ENCODE measurements at places on chromosomes 7 and 10.

GRCh38 chr7:147700702-147701101 lies 889.9 kb upstream of the C7orf33 start:
- no peak for DNase-seq

DNA sequence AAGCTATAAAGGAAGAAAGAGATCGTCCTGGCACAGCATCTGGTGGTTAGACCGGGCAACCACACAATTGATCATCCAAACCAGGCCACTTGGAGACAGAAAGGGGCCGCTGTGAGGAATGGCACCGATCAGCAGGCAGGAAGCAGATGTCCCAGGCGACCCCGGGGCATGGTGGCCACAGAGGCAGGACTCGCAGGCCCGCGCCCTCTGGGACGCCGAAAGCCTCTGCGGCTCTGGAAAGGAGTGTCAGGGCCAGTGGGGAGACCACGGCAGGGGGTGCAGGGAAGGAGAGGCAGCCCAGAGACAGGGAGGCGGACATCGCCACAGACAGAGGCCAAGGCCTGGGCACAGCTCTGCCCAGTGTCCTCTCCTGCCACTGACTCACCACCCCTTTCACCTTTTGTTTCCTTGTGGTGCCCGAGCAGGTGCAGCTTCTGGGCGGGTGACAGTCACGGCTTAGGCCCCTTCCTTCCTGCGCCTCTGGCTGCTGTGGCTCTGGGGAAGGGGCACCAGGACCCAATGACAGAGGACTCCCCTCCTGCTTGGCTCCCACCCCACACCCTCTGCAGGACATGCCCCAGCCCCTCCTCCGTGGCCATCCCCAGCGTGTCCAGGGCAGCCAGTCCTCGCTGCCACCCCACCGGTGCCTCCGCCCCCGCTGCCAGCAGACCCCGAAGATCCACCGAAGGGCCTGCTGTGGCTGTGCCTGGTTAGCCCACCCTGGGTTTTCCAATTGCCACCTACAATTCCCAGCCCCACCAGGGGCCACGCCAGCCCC lies 10.9 kb downstream of the STK32C start:
- no peak for DNase-seq

GRCh38 chr7:110168010-110168409 lies 922.9 kb upstream of the LRRN3 start:
- no peak for DNase-seq

DNA sequence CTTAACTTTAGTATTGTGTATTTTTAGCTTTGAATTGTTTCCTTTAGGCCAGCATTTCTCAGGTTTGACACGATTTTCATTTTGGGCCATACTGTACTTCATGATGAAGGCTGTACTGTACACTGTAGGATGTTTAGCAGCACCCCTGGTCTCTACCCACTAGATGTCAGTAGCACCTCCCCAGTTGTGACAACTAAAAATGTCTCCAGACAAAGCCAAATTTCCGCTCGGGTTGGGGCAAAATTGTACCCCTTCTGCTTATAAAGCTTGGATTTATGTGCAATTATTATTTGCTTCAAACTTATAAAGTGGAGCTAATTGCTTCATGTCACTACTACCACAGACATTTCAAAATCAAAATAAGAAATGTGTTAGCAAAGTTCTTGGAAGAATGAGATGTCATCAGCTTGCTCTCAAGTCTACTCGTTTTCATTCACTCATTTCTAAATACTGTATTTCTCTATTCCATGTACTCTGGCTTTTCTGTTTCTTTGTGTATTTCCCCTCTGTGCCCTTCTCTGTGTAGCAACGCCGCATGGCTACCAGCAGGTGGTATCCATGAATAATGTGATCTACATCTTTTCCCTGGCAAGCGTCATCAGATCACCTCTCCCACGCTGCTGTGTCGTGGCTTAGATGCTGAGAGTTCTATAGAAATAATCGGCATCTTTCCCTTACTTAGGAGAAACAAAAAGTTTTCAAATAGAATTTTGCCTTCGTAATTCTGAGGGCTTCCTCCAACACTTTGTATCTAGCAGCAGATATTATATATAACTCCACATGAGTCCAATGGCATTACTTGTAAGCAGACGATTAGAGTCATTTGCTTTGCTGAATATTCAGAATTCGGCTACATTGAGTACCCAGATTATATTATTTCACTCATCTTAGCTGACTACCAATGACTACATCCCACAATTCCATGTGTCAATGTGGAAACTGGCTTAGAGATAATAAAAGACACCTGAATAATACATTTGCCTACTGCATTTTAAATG lies 47.8 kb upstream of the CALCR start:
- DNase-seq = no peak

DNA sequence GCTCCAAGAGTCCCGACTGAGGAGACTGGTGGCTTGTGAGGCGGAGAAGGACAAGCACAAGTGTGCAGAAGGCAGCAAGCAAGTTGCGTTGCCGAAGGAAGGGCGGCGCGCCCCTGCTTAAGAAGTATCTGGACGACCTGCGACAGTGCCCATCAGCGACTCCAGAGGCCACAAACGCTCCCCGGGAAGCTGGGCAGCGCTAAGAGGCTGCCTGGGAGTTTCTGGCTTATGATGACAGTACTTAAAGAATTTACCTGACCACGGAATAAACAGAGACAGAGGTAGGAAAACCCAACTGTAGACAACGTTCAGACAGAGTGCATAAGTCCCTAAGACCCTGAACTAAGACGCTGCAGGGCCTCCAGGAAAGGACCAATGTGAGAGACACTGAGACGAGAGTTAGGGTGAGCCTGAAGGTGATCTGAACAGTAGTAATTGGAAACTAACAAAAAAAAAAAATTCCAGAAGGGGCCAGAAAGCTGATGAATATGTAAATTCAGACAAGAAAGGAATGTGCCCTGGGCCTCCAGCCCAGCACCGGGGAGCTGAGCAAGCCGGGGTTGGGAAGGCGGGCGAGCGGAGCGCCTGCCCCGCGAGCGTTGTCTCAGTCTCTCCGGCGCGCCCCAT lies 1.0 kb downstream of the OSBPL3 start:
- DNase-seq = no peak

DNA sequence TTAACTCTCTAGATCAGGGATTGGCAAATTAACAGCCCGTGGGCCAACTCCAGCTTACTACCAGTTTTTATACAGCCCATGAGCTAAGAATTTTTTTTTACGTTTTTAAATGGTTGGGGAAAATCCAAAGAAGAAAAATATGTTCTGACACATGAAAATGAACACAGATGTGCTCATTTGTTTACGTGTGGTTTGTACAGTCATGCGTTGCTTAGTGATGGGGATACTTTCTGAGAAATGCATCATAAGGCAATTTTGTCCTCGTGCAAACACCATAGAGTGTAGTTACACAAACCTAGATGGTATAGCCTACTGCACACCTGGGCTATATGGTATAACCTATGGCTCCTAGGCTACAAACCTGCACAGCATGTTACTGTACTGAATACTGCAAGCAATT lies 8.3 kb upstream of the SMKR1 start:
- DNase-seq = no peak

GRCh38 chr7:15801041-15801440 lies 114.6 kb upstream of the MEOX2 start:
- DNase-seq = no peak

- DNase-seq = no peak
Measured at GRCh38 chr7:30926313-30926712, 14.7 kb downstream of the AQP1 start.

DNA sequence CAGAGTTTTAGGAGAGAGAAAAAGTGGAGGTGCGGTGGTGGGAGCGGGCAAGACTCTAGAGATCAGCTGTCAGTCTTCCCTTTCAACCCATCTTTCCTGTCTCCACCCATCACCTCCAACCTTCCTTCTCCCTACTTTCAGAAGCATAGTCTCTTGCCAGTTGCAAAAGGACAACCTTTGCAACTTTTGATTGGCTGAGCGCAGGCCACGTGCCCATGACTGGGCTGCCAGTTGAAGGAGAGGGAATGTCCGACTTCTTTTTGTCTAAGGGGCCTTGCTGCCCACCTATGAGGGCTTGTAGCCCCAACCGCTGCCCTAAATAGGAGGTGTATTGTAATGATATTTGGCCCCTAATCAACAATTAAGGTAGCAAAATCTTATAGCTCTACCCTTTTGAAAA lies 12.6 kb downstream of the CYP26A1 start:
- DNase-seq = no peak

DNA sequence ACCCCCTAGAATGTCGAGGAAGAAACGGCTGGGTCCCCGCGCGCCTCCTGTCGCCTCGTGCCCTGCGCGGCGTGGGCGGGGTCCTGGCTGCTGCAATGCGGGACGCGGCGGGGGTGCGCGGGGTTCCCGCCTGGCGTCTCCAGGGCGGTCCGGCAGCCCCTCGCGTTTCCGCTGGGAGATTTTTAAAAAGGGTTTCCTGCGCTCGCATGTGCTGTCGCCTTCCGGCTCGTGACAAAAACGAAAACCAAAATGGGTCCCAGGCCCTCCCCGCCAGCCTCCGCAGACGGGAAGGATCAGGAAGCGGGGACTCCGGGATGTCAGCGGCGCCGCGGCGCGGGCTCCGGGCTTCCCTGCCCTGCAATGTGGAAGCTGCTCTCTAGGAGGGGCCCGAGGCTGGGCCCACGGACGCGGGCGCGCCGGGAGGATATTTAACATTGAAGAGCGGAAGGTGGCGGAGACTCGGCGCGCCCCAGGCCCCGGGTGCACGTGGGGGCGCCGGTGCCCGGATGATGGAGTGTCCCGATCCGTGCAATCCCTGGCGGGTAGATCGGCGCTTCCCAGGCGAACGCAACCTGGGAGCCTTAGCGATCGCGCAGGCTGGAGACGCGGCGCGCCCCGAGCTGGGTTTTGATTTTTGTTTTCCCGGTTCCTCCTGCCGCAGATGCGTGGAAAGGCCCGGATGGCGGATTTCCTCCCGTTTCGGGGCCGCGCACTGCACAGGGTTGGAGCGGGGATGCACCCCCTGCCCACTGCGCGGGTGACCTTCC lies 1.0 kb downstream of the PFKP start:
- DNase-seq = no peak

- DNase-seq = no peak
Measured at GRCh38 chr7:39304178-39304577, 262.0 kb upstream of the YAE1 start.

DNA sequence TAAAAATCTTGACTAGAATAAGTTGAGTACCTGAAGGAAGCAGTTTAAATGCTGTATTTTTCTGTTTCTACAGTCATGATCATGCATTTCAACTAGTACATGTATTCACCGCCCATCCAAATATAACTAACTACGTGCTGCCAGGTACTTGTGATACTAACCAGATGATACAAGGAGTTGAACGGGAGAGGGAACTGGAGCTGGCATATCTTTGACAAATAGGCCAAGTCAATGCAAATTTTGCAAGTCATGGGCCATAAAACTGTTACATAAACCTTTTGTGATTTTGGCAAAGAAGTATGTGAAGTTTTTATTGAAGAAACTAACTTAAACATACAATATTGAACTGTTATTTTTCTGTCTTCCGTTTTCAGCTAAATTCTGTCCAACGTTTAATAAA lies 14.5 kb downstream of the NUP42 start:
- no peak for DNase-seq

- no peak for DNase-seq
Measured at GRCh38 chr7:149719050-149719899, 54.1 kb downstream of the ZNF467 start.

DNA sequence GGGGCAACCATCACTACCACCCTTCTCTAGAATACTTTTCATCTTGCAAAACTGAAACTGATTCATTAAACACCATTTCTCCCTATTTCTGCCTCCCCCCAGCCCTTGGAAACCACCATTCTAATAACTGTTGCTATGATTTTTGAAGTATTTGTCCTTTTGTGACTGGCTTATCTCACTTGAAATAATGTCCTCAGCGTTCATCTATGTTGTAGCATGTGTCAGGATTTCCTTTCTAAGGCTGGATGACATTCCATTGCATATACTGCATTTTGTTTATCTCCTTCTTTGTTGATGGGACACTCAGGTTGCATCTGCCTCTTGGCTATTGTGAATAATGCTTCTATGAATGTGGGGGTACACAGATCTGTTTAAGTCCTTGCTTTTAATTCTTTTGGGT lies 327.6 kb upstream of the ZNF32 start:
- no peak for DNase-seq

- DNase-seq = no peak
Measured at GRCh38 chr7:43838201-43838658, 31.1 kb downstream of the MRPS24 start.

DNA sequence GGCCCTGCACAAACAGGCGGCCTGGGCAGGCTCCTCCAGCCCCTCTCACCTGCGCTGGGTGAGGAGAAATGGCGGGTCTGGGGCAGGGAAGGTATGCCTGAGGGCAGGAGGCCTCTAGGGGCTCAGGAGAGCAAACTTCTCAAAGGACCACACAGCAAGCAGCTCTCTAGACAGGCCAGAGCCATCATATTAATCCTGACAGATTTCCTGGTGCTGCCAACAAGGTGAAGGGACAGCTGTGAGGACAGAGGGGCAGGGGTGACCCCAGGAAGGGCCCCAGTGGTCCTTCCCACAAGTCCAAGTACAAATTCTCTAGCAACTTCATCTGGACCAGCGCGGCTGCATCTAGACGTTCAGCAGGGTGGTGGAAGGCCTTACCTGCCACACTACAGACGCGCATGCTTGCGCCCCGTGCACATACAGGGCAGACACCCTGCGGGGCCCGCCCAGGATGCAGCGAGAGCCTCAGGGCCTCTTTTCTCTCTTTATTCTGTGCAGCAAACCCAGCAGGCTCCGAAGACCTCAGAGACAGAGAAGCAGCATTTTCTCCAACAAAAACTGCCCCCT lies 62.1 kb downstream of the ZRANB1 start:
- DNase-seq = no peak

DNA sequence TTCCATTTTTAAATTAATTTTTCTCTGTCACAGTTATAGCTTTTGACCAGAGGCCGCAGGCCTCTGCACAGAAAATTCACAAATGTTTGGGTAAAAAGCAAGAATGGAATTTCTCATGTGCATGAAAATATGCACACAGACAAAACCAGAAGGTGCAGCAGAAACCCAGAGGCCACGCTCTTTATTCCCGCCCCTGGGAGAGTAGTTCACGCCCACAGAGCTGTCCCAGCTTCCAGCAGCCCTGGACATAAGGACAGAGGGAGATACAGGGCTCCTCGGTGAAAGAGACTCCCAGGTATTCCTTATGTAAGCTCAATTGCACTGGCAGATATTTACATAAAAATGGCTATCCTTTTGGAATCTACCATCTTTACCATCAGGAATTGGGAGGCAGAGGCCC lies 245.2 kb upstream of the NFE2L3 start:
- no peak for DNase-seq

DNA sequence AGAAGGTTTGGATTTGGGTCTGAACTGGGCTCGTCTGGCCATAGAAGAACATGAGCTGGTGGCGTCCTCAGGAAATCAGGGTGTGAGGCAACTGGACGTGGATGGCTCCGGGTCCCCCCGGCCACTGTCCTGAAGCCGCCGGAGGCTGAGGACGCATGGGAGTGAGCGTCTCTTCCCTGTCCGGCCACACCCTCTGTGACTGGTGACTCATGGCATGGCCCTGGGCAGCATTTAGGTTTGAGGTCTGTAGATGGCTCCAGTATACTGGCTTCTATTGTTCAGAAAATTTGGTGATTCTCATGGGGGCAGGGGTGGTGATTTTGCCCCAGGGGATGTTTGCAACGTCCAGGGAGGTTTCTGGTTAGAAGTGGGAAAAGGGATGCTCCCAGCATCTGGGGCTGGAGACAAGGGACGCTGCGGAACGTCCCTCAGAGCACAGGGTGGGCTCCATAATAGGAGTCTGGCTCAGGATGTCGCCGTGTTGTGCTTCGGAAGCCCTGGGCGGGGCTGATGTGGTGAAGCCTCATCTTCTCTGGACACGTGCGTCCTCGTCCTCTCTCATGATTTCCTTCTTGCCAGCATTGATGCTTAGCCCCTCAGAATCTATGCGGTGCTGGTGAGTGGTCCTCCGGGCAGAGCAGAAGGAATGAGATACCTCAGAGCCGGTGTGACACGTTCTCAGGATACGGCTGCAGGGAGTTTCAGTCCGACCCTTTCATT lies 49.9 kb downstream of the PITRM1 start:
- DNase-seq = no peak

Data from SIG-M5 (cell line).